ENCODE measurements at places on chromosomes 6 and 20.

GRCh38 chr6:20028562-20028961 lies 183.7 kb downstream of the MBOAT1 start:
- no peak for ATAC-seq

- ATAC-seq = no peak
Observed at GRCh38 chr20:5184684-5185083, 57.9 kb downstream of the CDS2 start.

GRCh38 chr20:56350842-56351241 lies 7.9 kb upstream of the FAM210B start:
- ATAC-seq = no peak

GRCh38 chr20:51366155-51366886 lies 176.2 kb downstream of the NFATC2 start:
- ATAC-seq = no peak

DNA sequence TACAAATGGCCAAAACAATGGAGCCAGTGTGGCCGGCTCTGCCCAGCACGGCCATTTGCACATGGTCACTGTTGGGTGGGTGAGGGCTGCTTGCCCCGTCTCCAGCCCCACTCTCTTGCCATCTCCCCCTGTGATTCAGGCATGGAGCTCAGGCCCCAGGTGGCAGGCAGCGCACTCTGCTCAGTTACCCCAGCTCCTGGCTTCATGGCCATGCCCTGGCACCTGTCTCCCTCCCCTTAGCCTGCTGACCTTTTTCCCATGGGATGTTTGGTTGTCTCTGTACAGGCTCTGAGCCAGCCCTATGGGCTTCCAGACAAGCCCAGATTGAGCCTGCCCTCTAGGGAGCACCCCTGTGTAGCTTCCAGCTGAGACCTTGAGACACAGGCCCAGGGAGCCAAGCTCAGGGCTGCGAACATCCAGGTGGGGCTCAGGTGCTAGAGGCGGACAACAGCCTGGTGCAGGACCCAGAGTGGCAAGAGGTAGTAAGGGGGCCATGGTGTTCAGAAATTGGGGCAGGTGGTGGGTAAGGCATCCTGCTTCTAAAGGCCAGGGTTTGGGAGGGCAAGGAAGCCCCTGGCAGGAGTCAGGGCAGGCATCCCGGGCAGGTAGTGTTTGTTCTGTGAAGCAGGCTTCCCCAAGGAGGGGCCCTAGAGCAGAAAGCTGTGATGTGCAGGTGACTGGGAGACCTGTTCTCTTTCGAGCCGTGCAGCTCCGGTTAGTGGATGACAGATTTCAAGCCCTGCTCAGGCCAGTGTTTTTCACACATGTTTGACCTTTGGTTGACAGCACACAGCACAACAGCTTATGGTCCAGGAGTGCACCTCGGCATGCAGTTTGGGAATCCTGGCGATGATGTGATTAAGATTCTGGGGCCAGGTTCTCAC lies 17.7 kb downstream of the SYNJ2 start:
- no peak for ATAC-seq

DNA sequence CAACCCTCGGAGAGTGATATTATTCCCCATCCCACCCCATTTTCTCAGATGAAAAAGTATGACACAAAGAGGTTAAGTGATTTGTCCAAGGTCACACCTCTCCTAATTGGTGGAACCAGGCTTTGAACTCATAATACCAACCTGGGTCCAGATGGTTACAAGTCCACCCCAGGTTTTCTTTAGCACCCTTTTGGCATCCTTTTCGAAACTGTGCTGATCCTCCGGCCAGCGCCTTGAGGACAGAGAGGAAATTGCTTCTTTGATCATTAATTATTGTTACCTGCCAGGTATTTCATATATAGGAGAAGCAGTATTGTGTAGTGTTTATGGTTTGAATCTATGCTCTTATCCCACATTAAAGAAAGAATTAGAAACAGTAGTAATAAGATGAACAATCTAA lies 29.3 kb upstream of the PDYN start:
- no peak for ATAC-seq

DNA sequence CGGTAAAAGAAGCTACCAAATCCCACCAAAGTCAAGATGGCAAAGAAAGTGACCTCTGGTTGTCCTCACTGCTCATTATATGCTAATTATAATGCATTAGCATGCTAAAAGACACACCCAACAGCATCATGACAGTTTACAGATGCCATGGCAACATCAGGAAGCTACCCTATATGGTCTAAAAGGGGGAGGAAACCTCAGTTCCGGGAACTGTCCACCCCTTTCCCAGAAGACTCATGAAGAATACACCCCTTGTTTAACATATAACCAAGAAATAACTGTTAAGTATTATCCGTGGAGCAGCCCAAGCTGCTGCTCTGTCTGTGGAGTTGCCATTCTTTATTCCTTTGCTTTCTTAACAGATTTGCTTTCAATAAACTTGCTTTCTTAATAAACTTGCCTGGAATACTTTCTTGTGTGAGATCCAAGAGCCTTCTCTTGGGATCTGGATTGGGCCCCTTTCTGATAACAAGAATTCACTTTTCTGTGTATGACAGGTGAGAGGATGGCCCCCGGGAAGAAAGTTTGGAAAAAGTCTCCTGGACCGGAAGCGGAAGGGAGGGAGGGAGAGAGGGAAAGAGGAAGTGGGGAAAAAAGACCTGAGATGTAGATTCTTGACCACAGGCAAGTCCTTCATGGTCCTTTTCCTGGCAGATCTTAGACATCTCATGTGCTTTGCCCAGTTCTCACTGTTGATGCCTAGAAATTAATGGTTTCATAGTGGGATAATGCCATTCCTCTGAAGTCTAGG lies 146.7 kb upstream of the ID4 start:
- ATAC-seq = no peak

DNA sequence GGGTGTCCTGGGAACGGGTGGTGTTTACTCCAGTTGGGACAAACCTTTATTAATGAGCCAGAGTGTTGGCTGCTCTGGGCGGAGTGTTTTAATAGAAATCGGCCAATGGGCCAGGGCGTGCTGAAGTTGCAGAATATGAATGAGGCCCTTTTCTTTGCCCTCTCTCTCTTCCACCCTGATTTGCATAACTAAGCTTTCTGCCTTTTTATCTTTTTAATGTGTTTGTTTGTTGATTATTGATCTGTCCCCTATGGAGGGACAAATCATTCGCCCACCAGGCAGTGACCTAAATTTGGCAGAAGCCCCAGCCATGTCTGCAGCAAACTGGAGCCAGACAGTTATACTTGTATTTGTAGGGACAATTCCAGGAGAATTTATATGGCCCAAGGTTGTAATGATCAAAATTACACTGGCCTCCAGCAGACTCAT lies 420.9 kb downstream of the PREX1 start:
- ATAC-seq = no peak
